Activated CD8-positive, alpha-beta T cell treated with anti-CD3 and anti-CD28 coated beads, Interleukin-2, amount 10 ng/mL, durations not matched to agents 7 days and 5 days (primary cell): ENCODE measurements at places on chromosomes 2 and 18. TPM values are rescaled to one million over a fixed set of nuclear protein-coding genes. Genes with fewer than 3 reads are reported as not detected.

GRCh38 chr18:35378574-35378896 is 1.4 kb upstream of the ZNF396 start:
- DNase-seq, result no peak
- peaks cover 12% of the 10 kb centered on the region for H3K4me1 ChIP-seq
- no peak overlapping the region for H3K27ac ChIP-seq

DNA sequence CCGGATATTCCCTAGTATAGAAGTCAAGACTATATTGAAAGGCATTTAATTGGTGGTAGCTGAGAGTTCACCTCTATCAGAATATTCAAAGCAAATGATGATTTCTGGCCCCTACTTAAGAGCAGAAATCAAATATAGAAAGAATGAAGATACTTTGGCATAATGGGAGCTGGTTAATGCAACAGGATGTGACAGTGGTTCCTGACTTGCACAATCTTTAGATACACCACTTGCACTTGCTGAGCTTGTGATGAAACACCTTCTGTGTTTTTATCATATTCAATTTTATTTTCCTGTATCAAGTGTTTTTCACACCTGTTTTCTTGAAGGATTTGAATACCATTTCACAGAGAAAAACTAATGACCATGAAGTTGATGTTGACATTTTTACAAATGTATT is 124.1 kb upstream of the CDH19 start:
- no peaks in the 10 kb centered on the region for H3K4me1 ChIP-seq
- no peak for DNase-seq
- no peaks in the 10 kb centered on the region for H3K27me3 ChIP-seq

The OSR1 gene
- not detected for total RNA-seq

GRCh38 chr2:230382108-230382507 is 33.9 kb upstream of the SP100 start:
- H3K4me3 ChIP-seq, result no peak overlapping the region
- H3K27ac ChIP-seq, result no peak overlapping the region
- peaks cover 87% of the 10 kb centered on the region for H3K36me3 ChIP-seq
- DNase-seq, result no peak
- peaks cover 9% of the 10 kb centered on the region for H3K4me1 ChIP-seq
- H3K27me3 ChIP-seq, result no peaks in the 10 kb centered on the region

The PSMA8 gene
- total RNA-seq, result 1.2 TPM

GRCh38 chr2:148253685-148254084 is 232.8 kb downstream of the MBD5 start:
- H3K36me3 ChIP-seq, result peaks cover 24% of the 10 kb centered on the region
- no peaks in the 10 kb centered on the region for H3K27me3 ChIP-seq
- no peak overlapping the region for H3K4me3 ChIP-seq
- no peaks in the 10 kb centered on the region for H3K4me1 ChIP-seq

- DNase-seq, result no peak
- no peak overlapping the region for H3K4me3 ChIP-seq
- peaks cover 12% of the 10 kb centered on the region for H3K4me1 ChIP-seq
- peaks cover 20% of the 10 kb centered on the region for H3K27me3 ChIP-seq
- H3K36me3 ChIP-seq, result no peaks in the 10 kb centered on the region
- H3K27ac ChIP-seq, result no peak overlapping the region
Observed at GRCh38 chr2:69309351-69310110, 77.5 kb downstream of the GFPT1 start.

GRCh38 chr18:24317370-24317769 is 80.3 kb downstream of the OSBPL1A start:
- DNase-seq, result no peak
- no peaks in the 10 kb centered on the region for H3K27me3 ChIP-seq
- H3K27ac ChIP-seq, result no peak overlapping the region
- H3K4me1 ChIP-seq, result no peaks in the 10 kb centered on the region

- H3K4me3 ChIP-seq, result no peak overlapping the region
- no peak overlapping the region for H3K27ac ChIP-seq
- no peaks in the 10 kb centered on the region for H3K4me1 ChIP-seq
- H3K36me3 ChIP-seq, result no peaks in the 10 kb centered on the region
Observed at GRCh38 chr18:12492907-12493306, 85.2 kb downstream of the PRELID3A start.

- H3K27ac ChIP-seq, result no peak overlapping the region
- H3K4me3 ChIP-seq, result no peak overlapping the region
- no peaks in the 10 kb centered on the region for H3K4me1 ChIP-seq
- H3K27me3 ChIP-seq, result peaks cover 2% of the 10 kb centered on the region
- H3K36me3 ChIP-seq, result no peaks in the 10 kb centered on the region
- no peak for DNase-seq
Observed at GRCh38 chr2:227856697-227857096, 14.7 kb upstream of the DAW1 start.

DNA sequence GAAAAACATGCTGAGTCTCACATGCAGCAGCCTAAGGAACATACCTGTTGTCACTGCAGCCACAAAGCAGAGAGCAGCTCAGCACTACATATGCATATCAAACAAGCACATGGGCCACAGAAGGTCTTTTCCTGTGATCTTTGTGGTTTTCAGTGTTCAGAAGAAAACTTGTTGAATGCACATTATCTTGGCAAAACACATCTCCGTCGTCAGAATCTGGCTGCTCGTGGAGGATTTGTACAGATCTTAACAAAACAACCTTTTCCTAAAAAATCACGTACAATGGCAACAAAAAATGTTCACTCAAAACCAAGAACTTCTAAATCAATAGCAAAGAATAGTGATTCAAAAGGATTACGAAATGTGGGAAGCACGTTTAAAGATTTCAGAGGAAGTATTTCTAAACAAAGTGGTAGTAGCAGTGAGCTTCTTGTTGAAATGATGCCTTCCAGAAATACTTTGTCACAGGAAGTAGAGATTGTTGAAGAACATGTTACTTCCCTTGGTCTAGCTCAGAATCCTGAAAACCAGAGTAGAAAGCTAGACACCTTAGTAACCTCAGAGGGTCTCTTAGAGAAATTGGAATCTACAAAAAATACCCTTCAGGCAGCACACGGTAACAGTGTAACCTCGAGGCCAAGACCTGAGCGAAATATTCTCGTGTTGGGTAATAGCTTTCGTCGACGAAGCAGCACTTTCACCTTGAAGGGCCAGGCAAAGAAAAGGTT is 34.1 kb downstream of the ZNF407 start:
- peak overlapping the region; percentile 65 for H3K4me3 ChIP-seq
- peaks cover 28% of the 10 kb centered on the region for H3K4me1 ChIP-seq
- DNase-seq, result peak; percentile 44
- peaks cover 29% of the 10 kb centered on the region for H3K36me3 ChIP-seq
- H3K27ac ChIP-seq, result peak overlapping the region; percentile 90

The G6PC2 gene
- total RNA-seq, result not detected

DNA sequence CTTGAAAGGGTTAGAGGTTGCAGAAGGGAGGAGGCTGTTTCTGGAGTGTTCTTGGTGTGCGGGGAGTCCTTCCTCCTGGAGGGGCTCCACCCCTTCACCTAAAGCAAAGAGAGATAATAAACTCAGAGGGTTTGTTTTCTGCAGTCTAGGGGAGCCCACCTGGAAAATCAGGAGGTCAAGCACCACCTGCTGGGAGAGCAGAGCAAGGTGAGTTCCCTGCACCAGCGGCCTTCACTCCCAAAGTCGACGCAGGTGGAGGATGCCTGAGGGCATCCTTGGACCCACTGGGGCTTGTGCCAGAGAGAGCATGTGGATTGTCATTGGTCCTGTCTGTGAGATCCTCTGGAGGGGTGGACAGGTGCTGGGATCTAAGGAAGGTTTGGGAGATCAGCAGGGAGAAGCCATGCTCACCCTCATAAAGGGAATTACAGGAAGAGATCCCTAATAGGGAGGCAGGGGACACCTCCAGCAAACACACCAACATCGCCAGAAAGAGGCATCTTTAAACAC is 116.7 kb downstream of the KCNF1 start:
- peaks cover 7% of the 10 kb centered on the region for H3K27me3 ChIP-seq
- H3K4me1 ChIP-seq, result no peaks in the 10 kb centered on the region
- no peak overlapping the region for H3K27ac ChIP-seq

- H3K4me1 ChIP-seq, result no peaks in the 10 kb centered on the region
- DNase-seq, result peak; percentile 70
- H3K36me3 ChIP-seq, result no peaks in the 10 kb centered on the region
- no peak overlapping the region for H3K27ac ChIP-seq
Observed at GRCh38 chr2:27249891-27250651, 12.8 kb downstream of the SLC30A3 start.

GRCh38 chr2:211161236-211161635 is 604.8 kb downstream of the CPS1 start:
- H3K4me3 ChIP-seq, result no peak overlapping the region
- no peak for DNase-seq
- no peak overlapping the region for H3K27ac ChIP-seq
- no peaks in the 10 kb centered on the region for H3K27me3 ChIP-seq
- H3K4me1 ChIP-seq, result no peaks in the 10 kb centered on the region

The DNAJC5G gene
- total RNA-seq, result not detected

The CD8B gene
- 439 TPM for total RNA-seq

GRCh38 chr2:128469203-128469602 is 150.5 kb upstream of the HS6ST1 start:
- H3K36me3 ChIP-seq, result peaks cover 10% of the 10 kb centered on the region
- no peak for DNase-seq
- H3K4me3 ChIP-seq, result no peak overlapping the region
- H3K27me3 ChIP-seq, result peaks cover 2% of the 10 kb centered on the region
- H3K27ac ChIP-seq, result no peak overlapping the region

DNA sequence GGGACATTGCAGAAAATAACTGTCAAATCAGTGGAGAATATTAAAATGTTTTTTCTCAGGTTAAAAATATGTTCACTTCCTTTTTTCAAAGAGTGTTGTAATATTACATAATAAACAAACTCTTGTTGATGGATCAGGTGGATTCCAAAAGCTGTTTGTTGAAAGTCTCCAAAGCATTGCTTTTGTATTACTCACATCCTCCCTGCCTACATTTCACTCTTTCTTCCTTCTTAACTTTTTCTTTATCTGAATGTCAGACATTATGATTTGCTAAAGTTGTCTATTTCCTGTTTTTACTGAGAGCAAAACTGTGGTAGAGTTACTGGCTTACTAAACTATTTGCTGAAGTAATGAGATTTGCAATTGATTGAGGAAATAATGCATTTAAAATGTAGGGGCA is 92.1 kb downstream of the CDH19 start:
- H3K4me3 ChIP-seq, result no peak overlapping the region
- no peak for DNase-seq
- no peaks in the 10 kb centered on the region for H3K27me3 ChIP-seq
- no peak overlapping the region for H3K27ac ChIP-seq
- no peaks in the 10 kb centered on the region for H3K36me3 ChIP-seq

DNA sequence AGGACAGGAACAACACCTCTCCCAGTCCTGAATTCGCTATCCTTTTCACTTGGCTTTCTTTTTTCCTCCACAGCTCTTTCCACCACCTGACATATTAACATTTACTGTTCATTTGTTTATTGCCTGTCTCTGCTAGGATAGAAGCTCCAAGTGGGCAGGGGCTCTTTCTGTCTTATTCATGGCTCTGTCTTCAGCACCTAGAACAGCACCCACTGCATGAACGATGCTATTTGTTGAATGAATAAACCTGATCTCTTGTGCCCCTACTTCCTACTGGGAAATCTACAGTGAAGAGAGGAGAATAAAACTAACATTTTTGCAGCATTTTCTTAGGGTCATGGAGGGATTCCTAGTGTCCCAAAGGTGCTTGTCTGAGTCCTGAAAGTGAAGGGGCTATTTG is 24.4 kb upstream of the GAREM2 start:
- no peak for DNase-seq
- peaks cover 2% of the 10 kb centered on the region for H3K4me1 ChIP-seq
- H3K27me3 ChIP-seq, result peaks cover 22% of the 10 kb centered on the region

DNA sequence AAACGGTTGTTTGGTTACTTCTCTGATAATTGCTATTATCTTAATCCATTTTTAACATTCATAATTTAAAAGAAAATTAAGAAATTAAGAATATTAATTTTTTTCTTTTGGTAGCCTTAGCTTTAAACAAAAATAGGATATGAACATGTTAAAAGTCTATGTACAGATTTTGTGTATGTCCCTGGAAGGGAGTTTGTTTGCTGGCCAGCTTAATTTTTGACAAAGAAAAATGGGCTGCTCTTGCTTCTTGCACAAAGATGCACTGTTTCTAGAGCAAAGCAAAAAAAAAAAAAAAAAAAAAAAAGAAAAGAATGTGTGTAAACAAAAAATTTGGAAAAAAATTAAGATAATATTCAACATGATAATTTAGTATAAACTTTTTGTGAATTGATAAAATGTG is 1.3 kb downstream of the RFTN2 start:
- H3K4me3 ChIP-seq, result no peak overlapping the region
- no peaks in the 10 kb centered on the region for H3K4me1 ChIP-seq
- peaks cover 19% of the 10 kb centered on the region for H3K27me3 ChIP-seq
- H3K36me3 ChIP-seq, result no peaks in the 10 kb centered on the region
- DNase-seq, result no peak

- peak; percentile 64 for DNase-seq
- H3K4me3 ChIP-seq, result peak overlapping the region; percentile 94
- peaks cover 44% of the 10 kb centered on the region for H3K36me3 ChIP-seq
- no peaks in the 10 kb centered on the region for H3K27me3 ChIP-seq
Observed at GRCh38 chr18:62523631-62524439, 1.0 kb downstream of the ZCCHC2 start.

GRCh38 chr2:54740333-54740732 is 16.9 kb downstream of the EML6 start:
- H3K36me3 ChIP-seq, result no peaks in the 10 kb centered on the region
- H3K4me1 ChIP-seq, result no peaks in the 10 kb centered on the region
- no peak for DNase-seq
- no peak overlapping the region for H3K4me3 ChIP-seq

The DTNA gene
- not detected for total RNA-seq

The USP40 gene
- 13.1 TPM for total RNA-seq

The FHOD3 gene
- not detected for total RNA-seq

- DNase-seq, result no peak
- no peaks in the 10 kb centered on the region for H3K27me3 ChIP-seq
- peaks cover 8% of the 10 kb centered on the region for H3K36me3 ChIP-seq
- no peak overlapping the region for H3K27ac ChIP-seq
- no peak overlapping the region for H3K4me3 ChIP-seq
Observed at GRCh38 chr18:61972389-61973264, 79.8 kb upstream of the RNF152 start.

DNA sequence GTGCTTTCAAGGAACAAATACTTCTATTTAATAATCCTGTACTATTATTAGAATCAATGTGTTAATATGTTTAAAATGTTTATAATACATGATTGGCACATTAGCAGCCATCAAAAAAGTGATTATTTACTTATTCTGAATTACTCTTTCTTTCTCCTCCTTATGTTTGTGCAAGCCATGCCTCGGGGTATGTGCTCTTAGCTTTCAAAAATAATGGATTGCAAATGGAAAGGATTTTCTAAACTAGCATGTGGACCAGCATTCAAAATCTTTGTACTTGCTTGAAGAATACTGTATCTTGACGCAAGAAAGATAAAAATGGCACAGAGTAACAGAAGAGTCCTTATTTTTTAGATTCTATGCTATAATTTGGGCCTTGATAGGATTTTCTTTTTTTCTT is 156.5 kb downstream of the CDH7 start:
- no peaks in the 10 kb centered on the region for H3K36me3 ChIP-seq
- no peaks in the 10 kb centered on the region for H3K4me1 ChIP-seq
- H3K27ac ChIP-seq, result no peak overlapping the region

GRCh38 chr2:145813481-145813880 is 1293.6 kb upstream of the ZEB2 start:
- no peak overlapping the region for H3K27ac ChIP-seq
- no peak for DNase-seq
- H3K4me3 ChIP-seq, result no peak overlapping the region
- H3K36me3 ChIP-seq, result no peaks in the 10 kb centered on the region

- H3K27ac ChIP-seq, result no peak overlapping the region
- no peaks in the 10 kb centered on the region for H3K4me1 ChIP-seq
- H3K27me3 ChIP-seq, result peaks cover 2% of the 10 kb centered on the region
Observed at GRCh38 chr2:171289991-171290390, 129.3 kb upstream of the TLK1 start.
